Right renal pelvis (tissue), 4 donors: ENCODE measurements at places on chromosomes 6 and 20.

GRCh38 chr6:143745166-143746133 is 67.7 kb downstream of the PHACTR2 start:
- no peak for DNase-seq

GRCh38 chr6:39422238-39422637 is 99.7 kb upstream of the KCNK16 start:
- no peak for DNase-seq

GRCh38 chr6:137541534-137542063 is 47.4 kb upstream of the OLIG3 start:
- no peak for DNase-seq

DNA sequence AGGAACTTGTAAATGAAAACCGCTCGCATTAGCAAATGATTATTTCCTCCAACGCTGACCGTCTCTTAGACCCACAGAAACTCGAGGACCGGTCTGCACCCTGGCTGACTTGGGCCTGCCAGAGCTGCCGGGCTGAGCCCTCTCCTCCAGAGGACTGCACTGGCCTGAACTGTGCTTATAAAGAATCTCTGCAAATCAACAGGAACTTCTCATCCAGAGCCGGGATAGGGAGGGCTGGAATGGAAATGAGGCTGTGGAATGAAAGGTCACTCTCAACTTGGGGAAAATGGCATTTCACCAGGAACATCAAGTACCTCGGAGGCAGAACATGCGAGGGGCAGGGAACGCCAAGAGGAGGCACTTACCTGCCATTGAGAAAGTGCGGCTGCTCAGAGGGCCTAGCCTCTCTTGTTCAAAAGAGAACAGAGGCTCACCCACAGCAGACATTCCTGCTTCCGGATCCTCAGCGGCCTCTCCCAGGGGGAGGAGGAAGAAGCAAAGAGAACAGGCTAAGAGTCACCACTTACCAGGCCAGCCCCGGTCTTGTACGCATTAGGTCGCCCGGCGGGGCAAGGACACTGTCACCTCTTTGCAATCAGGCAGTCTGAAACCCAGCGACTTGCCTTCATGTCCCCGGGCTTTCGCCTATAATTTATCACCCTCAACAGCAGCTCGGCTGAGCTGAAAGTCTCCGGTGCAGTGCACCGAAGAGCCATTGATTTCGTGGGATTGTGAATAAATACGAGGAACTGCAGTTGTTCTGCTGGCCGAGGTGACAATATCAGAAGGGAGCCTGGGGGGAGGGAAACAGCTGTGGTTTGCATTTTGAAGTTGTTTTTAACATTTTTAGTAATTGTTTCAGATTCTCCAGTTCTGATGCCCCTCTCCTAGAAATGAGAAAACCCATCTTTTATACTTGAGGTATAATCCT is 37.6 kb downstream of the ZMYND8 start:
- peak; percentile 58 for DNase-seq

- DNase-seq, result no peak
Observed at GRCh38 chr20:38181971-38182370, 16.9 kb upstream of the TGM2 start.

DNA sequence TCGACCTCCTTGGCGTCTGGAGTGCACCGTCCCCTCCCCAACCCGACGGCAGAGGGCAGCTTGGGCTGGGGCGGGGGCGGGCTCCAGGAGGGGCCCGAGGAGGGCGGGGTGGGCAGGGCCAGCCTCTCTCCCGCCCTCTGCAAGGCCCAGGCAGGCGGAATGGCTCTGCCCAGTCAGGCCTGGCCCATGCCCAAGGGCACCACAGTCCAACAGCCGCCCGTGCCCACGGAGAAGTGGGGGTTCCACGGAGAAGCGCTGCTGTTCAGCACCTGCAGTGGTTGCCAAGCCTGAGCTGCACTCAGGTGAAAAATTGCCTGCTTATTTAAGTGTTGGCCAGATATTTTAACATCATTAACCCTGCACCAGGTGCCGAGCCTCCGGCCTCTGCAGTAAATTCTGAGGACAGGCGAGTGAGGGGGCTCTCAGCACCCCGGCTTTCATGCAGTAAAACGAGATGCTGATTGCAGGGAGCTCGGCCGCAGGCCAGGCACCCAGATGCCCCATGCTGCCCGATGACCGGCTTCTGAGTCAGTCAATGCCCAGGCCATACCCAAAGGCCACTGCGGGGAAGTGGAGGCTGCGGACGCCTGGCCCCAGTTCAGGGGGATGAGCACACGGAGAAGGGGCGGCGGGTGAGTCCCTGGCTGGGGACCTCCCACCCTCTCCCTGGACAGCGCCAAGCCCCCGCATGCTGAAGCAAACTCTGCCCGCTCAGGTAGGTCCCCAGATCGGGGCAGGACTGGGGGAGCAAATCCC is at the start of gene SRMS:
Gene SRMS, minus strand, starts transcription at position 25 of the 756 bp plus-strand sequence. CDS start 286 bp downstream, outside the sequence.
- no peak for DNase-seq

GRCh38 chr6:43186706-43187105 is 4.7 kb downstream of the CUL9 start:
- no peak for DNase-seq

GRCh38 chr6:35176301-35177024 is 35.3 kb upstream of the TCP11 start:
- DNase-seq, result no peak

DNA sequence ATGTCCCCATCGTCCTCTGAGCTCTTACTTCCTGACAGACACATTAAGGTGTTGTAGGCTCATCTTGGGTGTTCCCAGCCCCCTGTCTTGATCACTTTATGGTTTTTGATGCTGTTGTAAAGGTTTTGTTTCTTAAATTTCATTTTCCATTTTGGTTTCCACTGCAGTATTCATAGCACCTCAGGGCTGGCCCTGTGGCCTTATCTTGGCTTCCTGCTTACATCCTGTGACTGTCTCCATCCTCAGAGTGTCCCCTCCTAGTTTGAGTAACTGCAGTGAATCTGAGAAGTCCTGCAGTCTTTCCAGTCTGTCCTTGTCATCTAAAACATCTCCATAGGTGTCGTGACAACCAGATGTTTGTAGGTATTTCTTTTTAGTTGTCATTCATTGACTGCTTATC is 50.9 kb downstream of the JARID2 start:
- DNase-seq, result no peak

DNA sequence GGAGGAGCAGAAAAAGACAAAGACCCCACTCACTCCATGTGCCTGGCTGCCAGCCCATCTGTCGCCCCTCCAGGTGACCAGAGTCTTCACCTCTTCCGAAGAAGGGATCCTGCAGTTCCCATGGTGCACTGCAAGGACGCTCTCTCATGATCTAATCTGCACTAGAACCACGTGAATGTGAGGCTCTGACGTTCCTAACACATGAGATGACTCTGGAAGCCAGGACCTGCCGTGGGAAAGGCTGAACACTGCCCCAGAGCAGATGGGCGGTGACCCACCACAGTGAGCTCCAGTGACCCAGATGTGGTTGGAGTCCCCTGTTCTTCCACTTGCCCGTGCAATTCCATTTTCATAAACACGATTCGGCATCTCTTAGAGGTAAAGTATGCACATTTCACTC is 39.6 kb upstream of the PDE10A start:
- DNase-seq, result no peak

GRCh38 chr6:144535630-144536029 is 250.5 kb downstream of the UTRN start:
- no peak for DNase-seq

DNA sequence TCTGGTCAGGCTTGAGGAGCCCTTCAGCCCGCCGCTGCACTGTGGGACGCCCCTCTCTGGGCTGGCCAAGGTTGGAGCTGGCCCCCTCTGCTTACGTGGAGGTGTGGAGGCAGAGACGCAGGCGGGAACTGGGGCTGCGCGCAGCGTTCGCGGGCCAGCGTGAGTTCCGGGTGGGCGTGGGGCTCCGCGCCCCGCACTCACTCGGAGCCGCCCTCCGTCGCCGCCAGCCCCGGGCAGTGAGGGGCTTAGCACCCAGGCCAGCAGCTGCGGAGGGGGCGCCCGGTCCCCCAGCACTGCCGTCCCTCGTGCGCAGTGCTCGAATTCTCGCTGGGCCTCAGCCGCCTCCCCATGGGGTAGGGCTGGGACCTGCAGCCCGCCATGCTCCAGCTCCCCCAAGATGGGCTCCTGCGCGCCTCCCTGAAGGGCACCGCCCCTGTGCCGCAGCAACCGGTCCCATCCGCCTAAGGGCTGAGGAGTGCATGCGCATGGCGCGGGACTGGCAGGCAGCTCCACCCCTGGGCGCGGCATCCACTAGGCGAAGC is 695.9 kb downstream of the EPHA7 start:
- no peak for DNase-seq

DNA sequence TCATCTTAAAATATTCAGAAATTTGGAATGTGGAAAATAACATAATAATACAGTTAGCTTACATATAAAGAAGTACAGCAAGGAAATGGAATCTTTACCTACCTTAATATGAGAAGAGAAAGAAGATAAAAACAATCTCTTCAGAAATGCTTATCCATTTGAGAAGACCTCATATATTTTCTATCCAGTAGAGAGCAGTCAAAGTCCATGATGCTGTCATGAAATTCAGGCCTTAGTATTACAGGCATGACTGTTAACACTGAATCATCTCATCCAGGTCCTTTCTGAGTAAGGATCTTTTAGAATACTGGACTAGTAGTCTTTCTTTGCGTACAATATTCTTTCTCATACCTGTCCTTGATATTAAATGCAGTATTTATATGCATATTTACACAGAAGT is 713.4 kb downstream of the CD109 start:
- peak; percentile 10 for DNase-seq

DNA sequence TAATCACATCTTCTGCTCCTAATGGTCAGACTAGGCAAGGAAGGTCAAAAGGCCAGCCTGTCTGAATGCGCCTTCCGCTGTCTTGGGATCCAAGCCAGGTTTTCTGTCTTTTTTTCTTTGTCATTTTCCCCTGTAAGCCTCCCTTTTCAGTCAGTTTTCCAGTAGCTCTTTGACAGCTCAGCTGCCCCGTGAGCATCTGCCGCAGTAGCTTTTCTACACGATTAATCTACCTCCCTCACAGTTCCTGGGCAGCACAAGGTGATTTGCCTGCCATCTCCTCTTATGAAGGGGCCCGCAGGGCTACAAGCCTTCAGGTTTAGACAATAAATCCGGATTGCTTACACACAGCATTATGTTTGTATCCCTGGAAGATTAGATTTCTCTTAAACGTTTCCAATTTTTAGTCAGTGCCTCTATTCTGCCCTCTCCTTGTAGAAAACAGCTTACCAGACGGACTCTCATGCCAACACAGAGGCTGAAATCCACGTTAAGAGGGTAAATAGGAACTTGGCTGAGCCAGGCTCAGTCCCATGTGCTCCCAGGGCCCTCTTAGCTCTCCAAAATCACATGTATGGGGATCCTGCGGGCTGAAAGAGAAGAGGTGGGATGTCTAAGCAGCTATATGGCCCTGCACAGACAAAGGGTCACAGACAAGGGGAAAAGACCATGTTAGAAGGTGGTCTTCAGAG is 77.2 kb downstream of the LY86 start:
- no peak for DNase-seq

GRCh38 chr20:50335105-50335504 is 144.5 kb downstream of the CEBPB start:
- no peak for DNase-seq

- DNase-seq, result no peak
Observed at GRCh38 chr6:11161031-11161956, 49.8 kb upstream of the ERVFRD-1 start.

DNA sequence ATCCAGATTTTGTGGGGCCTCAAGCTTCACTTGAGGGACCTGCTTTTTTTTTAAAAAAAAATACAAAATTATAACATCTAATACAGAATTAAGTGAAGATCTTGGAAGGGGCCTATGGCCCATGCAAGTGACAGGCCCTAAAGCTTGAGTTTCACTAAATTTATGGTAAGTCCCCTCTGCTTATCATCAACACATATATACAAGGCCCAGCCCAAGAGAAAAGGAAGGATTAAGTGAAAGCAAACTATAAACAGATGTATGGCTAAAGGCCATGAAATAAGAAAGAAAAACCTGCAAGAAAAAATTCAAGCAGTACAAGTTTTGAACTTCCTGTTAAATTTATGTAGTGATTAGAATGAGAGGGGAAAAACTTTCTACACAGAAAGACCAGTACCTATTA is 86.8 kb downstream of the CDC40 start:
- no peak for DNase-seq

DNA sequence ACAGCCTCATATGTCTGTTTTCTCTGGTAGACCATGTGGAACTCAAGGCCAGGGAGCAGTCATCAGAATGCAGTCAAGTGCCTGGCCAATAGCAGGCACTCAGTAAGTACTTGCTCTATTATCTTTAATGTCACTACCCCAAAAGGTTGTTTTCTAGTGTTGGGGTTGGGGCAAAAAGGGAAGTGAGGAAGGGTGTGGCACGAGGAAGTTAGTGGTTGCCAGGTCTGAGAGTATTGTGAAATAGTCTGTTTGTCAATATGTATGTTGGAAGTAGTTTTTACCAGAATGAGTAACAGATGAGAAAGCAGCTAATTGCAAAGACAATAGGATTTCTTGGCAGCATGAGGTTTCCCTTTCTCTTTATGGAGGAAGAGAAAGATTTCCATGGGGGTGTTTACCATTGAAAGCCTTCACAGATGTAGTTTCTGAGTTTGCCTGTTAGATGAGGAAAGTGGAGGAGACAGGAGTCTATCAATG is 59.5 kb upstream of the ARMH2 start:
- no peak for DNase-seq

- no peak for DNase-seq
Observed at GRCh38 chr20:51680067-51680749, 88.0 kb downstream of the ATP9A start.

- no peak for DNase-seq
Observed at GRCh38 chr20:31704225-31705119, 18.2 kb downstream of the BCL2L1 start.

GRCh38 chr20:45305262-45305661 is 1.4 kb upstream of the RBPJL start:
- no peak for DNase-seq

DNA sequence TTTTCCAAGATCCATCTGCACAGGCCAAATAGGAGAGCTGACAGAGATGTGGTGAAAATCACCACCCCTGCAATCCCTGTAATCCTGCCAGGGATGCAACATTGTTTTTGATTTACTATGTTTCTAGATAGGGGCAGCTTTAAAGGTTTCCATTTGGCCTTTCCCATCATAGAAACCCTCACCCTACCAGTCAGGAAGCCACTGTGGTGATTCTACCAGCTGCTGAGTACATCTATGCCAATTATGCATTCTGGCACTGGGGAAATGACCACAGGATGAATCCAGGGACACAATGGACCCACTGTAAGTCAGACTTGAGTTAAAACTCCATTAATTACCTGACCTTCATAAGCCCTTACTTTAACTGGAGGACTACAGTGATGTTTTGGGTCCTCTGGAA is 130.4 kb downstream of the TNFRSF21 start:
- no peak for DNase-seq

- no peak for DNase-seq
Observed at GRCh38 chr6:38713812-38714211, 1.3 kb upstream of the DNAH8 start.
